Astrocyte of the spinal cord (primary cell): ENCODE measurements at places on chromosomes 1 and 21.

DNA sequence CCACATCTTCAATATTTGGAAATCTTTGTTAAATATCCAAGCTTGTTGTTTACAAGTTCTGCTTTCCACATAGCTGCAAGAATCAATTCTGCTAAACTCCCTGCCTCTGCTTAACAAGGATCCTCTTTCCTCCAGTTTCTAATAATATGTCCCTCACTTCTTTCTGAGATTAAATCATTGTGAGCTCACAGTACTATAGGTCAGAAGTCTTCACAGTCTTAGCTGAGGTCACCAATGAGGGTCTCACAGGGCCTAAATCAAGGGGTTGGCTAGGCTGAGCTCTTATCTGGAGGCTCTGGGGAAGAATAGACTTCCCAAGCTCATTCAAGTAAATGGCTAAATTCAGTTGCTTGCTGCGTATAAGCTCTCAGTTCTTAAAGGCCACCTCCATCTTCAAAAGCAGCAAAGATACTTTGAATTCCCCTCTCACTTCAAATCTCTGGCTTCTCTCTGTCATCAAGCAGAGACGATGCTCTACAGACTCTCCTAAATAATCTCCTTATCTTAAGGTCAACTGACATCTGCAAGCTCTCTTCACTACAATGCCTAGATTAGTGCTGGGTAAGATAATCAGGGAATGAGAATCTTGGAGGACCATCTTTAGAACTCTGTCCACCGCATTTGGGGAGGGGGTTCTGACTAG lies 175.3 kb downstream of the PLPPR4 start:
- no peak for DNase-seq

GRCh38 chr1:217522277-217522676 lies 108.6 kb downstream of the GPATCH2 start:
- DNase-seq = no peak

DNA sequence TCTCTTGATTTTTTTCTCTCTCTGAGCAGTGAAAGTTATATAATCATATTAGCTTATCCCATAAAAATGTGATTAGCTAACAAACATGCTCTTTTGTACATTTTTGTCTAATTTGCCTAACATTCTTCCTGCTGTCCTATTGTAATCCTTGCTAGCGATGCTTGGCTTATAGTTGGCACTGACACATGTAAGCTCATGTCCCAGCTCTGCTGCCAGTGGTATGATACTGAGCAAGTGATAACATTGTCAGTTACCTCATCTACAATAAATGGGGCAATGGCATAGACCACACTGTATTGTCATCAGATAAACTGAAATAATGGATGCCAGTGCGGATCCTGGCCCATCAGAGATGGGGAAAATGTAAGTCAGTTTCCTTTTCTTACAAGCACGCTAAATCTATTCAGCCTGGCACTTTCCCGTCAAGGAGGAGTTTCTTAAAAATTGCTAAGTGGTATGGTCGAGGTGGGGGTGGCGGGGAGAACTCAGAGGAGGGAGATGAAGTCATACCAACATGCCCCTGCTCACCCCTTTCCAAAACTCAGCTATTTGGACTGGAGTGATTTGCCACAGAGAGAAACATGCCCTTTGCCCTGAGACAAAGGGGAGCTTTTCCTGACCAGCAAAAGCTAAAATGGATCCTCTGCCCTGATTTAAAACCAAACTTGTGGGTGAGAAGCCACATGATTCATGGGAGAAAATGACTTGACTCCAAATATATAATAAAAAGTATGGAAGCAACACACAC lies 1.3 kb downstream of the FYB2 start:
- DNase-seq = no peak

GRCh38 chr1:76425201-76426145 lies 350.9 kb downstream of the ST6GALNAC3 start:
- peak; percentile 66 for DNase-seq

- peak; percentile 93 for DNase-seq
Observed at GRCh38 chr21:27423038-27423437, 456.1 kb upstream of the ADAMTS5 start.
